Left colon (tissue), 2 donors: ENCODE measurements at places on chromosomes 5 and 9.
A peak's percentile ranks its signal among the peaks of the same experiment; 100 is the strongest.

DNA sequence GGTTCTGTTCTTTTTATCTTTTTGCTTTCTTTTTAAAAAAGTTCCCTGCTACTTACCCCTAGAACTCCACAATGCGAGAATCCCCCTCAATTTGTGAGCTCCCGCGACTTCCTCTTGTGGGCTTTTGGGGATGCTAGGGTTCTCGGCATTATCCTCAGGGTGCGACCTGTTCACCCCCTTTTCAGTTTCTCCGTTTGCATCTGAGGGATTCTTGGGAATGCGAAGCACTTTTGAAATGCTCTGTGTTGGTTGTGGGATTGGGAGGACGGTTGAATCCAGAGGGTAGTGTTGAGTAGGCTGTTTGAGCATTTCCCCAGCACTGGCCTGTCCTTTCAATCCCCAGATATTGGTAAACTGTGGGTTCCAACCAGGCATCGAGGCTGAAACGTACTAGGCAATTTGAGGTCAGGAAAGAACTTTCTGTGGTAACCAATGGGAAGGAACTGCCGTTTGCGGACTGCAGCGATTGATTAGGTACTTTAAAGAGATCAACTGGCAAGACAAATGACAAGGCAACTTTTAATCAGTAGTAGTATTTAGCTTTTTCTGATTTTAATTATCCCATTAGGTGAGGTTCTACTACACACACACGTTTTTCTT is 415 bp downstream of the XRCC4 start:
- DNase-seq: peak; percentile 19

DNA sequence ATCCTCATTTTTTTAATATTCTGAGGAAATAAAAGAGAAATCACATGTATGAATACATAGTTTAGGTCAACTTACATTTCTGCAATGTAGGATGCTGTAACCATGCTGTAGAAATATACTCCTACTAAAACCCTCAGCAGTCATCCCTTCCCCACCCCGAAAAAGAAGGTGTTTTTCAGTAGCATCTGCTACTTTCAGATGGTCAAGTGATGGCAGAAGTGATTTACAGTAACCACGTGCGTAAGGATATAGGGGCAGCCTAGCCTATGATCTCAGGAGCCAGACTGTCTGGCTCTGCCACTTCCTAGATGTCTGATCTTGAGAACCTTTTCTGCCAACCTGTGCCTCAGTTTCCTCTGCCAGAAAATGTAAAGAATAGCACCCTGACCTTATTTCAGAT is 26.0 kb upstream of the SYK start:
- DNase-seq: no peak

- peak; percentile 15 for DNase-seq
Observed at GRCh38 chr9:92807757-92808725, 43.4 kb upstream of the BICD2 start.

DNA sequence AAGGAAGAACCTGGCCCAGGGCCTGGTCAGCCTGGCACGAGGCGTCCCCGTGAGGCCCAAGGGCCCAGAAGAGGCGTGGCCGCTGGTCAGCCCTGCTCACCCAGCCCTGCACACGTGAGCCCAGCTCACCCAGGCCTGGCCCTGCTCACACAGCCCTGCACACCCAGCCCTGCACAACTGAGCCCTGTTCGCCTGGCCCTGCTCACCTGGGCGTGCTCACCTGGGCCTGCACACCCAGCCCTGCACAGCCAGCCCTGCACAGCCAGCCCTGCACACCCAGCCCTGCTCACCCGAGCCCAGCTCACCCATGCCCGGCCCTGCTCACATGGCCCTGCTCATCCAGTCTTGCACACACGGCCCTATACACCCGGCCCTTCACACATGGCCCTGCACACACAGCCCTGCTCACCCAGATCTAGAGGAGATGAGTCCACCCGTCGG is 2.1 kb downstream of the ZDHHC11 start:
- no peak for DNase-seq

GRCh38 chr5:137278476-137278875 is 220.7 kb downstream of the SPOCK1 start:
- DNase-seq: no peak

DNA sequence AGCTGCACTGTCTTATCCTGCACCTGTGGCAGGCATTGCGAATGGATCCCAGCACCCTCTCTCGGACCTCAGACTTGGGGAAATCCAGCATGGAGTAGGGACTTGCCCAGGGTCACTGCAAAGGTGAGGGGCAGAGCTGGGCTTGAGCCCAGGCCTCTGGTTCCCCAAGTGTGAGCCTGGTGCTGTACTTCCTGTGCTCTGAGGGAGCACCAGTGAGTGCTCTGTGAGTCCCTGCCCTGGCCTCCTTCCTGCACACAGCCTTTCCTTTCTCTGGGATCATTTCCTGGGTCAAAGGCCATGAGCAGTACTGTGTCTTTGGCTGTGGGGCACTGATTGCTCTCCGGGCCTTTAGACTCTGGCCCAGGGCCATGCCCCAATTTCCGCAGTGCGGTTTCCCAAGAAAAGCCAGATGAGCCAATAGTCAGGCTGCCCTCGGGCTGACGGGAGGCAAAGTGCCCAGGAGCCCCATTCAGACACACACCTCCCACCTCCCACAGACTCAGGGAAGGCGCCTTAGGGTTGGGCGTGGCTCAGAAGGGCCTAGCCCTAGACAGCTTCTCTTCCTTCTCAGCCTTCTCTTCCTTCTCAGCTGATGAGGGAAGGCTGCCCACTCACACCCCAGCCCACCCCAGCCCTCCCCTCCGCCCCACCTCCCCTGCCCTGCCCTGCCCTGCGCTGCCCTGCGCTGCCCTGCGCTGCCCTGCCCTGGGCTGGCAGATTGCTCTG is 23.3 kb upstream of the TRIM14 start:
- peak; percentile 88 for DNase-seq

GRCh38 chr5:147635882-147636728 is 126.2 kb upstream of the DPYSL3 start:
- DNase-seq: no peak

GRCh38 chr9:88835038-88835466 is 156.2 kb upstream of the S1PR3 start:
- DNase-seq: no peak

- peak; percentile 4 for DNase-seq
Observed at GRCh38 chr5:110258460-110259216, 467.8 kb downstream of the TMEM232 start.

GRCh38 chr9:27152405-27152718 is 43.3 kb downstream of the TEK start:
- no peak for DNase-seq

DNA sequence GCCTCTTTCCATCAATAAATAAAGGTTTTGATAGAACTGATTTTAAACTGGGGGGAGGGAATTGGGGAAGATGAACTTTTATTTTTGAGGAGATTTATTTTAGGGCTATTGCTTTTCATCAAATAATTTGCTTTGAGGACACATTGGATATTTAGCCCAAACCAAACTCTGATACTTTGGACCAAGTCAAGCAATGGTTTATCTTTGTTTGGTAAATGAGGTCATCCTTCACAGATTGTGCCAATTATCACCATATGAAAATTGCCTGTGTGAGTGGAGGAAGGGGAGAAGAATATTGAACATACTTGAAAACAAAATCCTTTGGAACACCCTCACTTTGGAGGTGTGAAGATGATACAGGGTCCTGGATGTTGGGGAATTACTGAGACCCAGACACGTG is 176.9 kb upstream of the CD180 start:
- no peak for DNase-seq

DNA sequence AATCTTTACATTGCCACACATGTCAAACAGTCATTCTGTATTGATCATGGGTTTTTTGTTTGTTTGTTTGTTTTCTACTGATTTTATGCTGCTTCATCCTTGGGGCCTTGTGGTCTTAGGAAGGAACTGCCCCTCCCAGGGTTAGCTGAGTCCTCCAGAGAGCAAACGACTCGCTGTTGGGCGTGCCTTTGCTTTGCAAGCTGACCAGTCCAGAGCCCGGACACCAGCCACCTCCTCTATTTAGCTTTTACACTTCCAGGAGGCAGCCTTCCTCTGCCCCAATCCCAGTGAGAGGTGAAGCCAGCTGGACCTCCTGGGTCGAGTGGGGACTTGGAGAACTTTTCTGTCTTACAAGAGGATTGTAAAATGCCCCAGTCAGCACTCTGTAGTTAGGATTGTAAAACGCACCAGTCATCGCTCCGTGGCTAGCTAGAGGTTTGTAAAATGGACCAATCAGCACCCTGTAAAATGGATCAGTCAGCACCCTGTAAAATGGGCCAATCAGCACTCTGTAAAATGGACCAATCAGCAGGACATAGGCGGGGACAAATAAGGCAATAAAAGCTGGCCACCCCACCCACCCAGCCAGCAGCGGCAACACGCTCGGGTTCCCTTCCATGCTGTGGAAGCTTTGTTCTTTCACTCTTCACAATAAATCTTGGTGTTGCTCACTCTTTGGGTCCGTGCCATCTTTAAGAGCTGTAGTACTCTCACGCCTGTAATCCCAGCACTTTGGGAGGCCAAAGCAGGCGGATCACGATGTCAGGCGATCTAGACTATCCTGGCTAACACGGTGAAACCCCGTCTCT is 154.4 kb downstream of the ERCC6L2 start:
- DNase-seq: no peak

DNA sequence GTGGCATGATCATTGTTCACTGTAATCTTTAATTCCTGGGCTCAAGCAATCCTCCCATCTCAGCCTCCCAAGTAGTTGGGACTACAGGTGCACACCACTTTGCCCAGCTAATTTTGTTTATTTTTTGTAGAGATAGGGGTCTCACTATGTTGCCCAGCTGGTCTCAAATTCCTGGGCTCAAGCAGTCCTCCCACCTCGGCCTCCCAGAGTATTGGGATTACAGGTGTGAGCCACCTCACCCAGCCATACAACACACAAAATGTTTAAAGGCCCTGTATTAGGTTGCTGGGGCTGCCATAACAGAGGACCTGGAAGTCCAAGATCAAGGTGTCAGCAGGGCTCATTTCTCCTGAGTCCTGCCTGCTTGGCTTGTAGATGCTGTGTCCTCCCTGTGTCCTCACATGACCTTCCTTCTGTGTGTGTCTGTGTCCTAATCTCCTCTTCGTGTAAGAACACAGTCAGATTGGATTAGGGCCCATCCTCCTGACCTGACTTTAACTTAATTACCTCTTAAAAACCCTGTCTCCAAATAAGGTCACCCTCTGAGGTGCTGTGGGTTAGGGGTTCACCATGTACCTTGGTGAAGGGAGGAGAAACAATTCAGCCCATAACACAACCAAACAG is 5.4 kb downstream of the UBE2QL1 start:
- no peak for DNase-seq

DNA sequence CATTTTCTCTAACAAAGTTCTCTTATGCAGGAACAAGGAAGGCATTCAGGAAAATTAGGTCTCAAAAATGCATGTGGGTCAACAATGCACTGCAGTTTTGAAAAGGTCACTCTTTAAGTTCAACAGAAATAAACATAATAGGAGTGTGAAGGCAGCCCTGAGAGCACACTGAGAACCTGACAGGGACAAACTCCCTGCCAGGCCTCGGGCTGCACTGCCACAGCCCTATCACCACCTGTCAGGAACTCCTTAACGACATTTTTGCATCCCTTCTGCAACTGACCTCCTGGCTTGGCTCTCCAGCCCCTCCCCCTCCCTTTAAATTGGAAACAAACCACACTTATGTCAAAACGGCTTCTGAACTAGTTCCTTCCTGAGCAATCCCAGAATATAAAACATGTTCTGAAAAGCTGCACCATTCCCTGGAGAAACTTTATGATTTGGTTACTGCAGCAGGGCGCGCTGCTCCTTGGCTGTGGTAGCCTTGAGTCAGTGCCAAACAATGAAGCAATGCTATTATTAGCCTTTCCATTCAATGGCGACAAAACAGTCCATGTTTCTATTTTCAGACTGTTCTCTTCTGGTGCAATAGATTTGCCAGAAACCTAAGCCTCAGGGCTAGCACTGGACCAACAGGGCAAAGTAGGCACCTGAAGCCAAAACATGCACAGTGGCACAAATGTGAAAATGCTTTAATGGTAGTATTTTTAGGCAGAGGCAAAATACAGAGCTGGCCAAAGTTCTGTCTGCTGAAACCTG is 160.1 kb upstream of the ZNF608 start:
- DNase-seq: peak; percentile 58

GRCh38 chr9:33714989-33715388 is 80.4 kb upstream of the PRSS3 start:
- no peak for DNase-seq

GRCh38 chr9:134286471-134287245 is 39.6 kb upstream of the RXRA start:
- no peak for DNase-seq

GRCh38 chr9:37026931-37027581 is 7.0 kb downstream of the PAX5 start:
- DNase-seq: no peak

GRCh38 chr9:37617832-37618231 is 25.4 kb upstream of the TOMM5 start:
- no peak for DNase-seq

- DNase-seq: no peak
Observed at GRCh38 chr5:71887680-71888079, 168.6 kb downstream of the CARTPT start.

DNA sequence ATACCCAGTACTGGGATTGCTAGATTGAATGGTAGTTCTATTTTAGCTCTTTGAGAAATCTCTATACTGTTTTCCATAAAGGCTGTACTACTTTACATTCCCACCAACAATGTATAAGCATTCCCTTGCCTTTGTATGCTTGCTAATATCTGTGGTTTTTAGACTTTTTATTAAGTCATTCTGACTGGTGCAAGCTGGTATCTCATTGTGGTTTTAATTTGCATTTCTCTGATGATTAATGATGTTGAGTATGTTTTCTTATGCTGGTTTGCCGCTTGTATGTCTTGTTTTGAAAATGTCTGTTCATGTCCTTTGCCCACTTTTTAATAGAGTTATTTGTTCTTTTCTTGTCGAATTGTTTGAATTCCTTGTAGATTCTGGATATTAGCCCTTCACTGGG is 512.7 kb upstream of the PAPPA start:
- DNase-seq: no peak

DNA sequence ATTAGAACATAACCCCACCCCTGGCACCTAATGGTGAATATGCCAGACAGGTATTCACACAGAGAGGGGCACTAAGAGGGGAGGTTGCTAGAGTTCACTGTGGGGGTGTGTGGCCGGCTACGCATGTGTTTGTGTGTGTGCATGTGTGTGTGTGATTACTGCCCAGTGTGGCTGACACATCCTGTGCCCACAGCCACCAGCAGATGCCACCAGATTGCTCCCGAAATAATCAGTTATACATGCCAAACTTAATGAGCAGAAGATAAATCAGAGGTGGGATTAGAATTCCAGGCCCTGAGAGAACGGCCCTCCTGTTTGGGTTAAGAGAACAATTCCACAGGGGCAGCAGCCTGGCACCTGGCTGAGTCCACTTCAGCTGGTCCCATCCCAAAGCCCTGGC is 91.8 kb upstream of the TBCA start:
- DNase-seq: no peak

GRCh38 chr5:77360973-77361372 is 131.1 kb downstream of the WDR41 start:
- no peak for DNase-seq

GRCh38 chr9:78626971-78627370 is 330.0 kb downstream of the PSAT1 start:
- DNase-seq: no peak

GRCh38 chr9:121735793-121736770 is 84.6 kb downstream of the DAB2IP start:
- peak; percentile 85 for DNase-seq
